CD4-positive, alpha-beta T cell treated with Interferon gamma for 1 hour (primary cell): ENCODE measurements at places on chromosomes 3 and 15.

DNA sequence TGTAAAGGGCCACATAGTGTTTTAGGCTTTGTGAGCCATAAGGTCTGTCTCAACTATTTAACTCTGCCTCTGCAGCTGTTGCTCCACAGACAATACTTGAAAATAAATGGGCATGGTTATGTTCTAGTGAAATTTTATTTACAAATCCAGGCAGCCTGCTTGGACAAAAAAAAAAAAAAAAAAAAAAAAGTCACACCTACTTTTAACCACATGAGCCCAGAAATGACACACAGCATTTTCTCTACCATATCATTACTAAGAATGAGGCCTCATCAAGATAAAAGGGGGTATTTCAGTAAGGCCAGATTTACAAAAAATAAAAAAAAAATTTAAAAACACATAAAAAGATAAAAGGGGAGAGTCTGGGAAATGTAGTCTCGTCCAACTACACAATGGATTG, 1.7 kb upstream of the NGLY1 start:
- DNase-seq: no peak

GRCh38 chr15:101004986-101005747, 86.0 kb downstream of the LRRK1 start:
- DNase-seq: no peak

GRCh38 chr15:73464602-73465001, 21.6 kb downstream of the REC114 start:
- no peak for DNase-seq

DNA sequence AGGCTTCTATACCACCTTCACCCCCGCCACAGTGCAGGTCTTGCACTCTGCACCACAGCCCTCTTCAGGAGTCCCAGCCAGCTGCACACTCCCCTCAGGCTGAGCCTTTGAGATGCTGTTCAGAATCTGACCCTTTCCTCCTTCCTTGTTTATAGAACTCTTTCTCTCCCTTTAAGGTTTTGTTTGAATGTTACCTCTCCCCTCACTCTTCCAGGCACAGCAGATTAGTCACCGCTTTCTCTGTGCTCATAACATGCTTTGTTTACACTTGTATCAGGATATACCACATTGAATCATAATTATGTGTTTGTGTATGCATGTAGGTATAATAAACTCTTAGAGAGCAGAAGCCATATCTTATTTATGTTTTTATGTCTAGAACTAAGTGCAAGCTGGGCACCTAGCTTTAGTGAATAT, 168.4 kb upstream of the BCL6 start:
- DNase-seq: no peak
